Right renal pelvis (tissue), 4 donors: ENCODE measurements at places on chromosomes 4 and X. TPM values are rescaled to one million over a fixed set of nuclear protein-coding genes. Genes with fewer than 3 reads are reported as not detected.

DNA sequence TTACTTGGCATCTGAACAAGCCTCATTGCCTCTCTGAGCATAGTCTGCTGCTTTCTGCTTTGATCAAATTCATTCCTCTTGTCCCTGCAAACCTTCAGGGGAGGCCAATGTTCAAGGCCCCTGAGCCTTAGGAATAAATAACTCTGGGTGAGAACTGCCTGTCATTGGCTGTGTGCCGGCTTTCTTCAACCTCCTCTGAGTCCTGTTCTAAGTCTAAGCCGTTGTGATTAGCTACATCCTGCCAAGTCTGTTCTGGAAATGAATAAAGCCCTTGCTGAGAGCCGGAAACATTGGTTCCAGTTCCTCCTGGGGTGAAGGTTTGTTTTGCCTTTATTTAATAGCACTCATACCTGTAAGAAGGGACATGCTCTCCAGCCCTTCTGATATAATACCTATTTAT is 13.8 kb downstream of the RNF4 start:
- no peak for DNase-seq

The DCLK2 gene
- polyA plus RNA-seq, result 12.2 TPM

GRCh38 chr4:17762726-17763125 is 18.7 kb downstream of the FAM184B start:
- no peak for DNase-seq

DNA sequence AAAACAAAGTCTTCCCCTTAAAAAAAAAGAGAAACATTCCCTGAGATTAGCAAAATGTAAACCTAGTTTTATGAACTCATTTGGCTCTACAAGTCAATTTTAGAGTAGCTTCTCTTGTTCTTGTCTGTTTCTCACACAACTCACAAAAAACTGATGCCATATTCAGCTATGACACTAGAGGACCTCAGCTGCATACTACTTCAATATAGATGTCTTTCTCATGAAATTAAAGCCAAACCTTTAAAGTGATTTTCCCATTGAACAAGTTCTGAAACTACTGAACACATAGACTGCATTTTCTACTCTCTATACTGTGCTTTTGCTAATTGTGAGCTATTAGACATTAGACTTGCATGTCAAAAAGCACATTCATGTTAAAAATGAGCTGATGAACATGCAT is 49.8 kb downstream of the TBCK start:
- DNase-seq, result no peak

DNA sequence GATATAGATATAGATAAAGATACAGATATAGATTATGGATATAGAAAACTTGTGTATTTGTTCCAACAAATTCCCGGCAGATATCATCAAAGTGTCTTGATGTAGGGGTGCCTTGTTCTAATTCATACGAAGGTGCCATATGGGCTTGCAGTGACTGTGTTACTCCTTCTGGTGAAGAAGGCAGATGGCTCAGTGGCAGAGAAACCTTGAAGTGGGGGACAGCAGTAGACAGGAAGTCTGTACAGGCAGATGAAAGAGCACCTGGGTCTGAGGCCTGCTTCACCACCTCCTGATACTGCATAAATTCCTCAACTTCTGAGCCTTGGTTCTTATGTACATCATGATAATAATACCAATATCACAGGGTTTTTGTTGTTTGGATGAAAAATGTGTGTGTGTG is 179.5 kb upstream of the GATB start:
- no peak for DNase-seq

The DDX53 gene
- polyA plus RNA-seq, result not detected

The FSTL5 gene
- 3.5 TPM for polyA plus RNA-seq

DNA sequence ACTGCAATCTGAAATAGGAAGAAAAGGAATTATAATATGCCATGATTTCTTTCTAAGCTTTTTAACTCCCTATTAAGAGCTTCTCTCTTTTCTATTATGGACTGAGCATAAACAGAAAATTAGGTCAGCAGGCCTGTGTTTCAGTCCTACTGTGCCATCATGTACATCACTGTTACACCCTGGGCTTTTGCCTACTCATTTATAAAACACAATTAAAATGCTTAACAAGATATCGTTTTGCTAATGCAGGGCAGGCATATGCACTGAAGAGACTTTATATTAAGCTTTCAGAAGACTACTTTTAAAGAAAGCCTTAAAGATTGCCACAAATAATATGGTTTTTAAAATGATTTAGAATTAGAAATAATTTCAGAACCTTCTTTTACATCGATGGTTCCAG is 828 bp upstream of the BBS12 start:
- DNase-seq, result no peak

DNA sequence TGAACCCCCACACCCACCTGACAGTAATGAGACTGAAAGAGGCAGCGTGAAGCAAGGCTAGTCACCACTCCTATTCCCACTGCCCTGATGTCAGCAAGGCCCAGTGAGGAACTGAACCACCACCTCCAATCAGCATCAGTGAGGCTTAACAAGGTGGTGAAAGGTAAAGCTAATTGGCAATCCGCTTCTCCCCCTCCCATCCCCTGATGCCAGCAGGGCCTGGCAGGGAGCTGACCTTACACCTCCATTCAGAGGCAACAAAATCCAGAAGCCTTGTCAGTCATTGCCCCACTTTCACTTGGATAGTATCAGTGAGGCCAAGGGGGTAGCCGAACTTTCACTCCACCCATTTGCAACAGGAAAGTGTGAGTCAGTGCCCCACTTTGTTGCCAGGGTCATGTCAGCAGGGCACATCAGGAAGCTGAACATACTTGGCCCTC is 60.8 kb downstream of the AWAT2 start:
- no peak for DNase-seq

- no peak for DNase-seq
Observed at GRCh38 chr4:151460434-151460833, 51.5 kb downstream of the FHIP1A start.

The OTUD6A gene
- not detected for polyA plus RNA-seq

- no peak for DNase-seq
Observed at GRCh38 chr4:176437756-176438155, 118.0 kb downstream of the SPCS3 start.

DNA sequence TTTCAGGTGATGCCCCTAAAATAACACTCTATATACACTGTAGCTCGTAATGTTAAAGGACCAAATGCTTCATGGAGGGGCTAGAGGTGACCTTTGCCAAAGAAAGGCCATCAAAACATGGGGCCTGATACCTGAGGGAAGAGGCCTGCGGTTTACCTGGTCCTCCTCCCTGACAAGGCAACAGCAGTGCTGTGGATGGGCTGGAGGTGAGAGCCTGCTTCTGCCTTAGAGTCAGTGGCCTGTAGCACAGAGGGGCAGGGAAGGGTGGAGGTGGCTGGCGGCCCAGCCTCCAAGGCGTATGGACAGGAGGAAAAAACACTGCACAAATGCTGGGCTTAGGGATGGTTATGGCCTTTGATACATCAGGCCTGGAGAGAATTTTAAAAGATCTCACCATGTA is 137.8 kb upstream of the USP38 start:
- DNase-seq, result no peak

GRCh38 chr4:145176641-145177432 is 3.6 kb downstream of the OTUD4 start:
- DNase-seq, result no peak

The ASB12 gene
- 0.44 TPM for polyA plus RNA-seq

DNA sequence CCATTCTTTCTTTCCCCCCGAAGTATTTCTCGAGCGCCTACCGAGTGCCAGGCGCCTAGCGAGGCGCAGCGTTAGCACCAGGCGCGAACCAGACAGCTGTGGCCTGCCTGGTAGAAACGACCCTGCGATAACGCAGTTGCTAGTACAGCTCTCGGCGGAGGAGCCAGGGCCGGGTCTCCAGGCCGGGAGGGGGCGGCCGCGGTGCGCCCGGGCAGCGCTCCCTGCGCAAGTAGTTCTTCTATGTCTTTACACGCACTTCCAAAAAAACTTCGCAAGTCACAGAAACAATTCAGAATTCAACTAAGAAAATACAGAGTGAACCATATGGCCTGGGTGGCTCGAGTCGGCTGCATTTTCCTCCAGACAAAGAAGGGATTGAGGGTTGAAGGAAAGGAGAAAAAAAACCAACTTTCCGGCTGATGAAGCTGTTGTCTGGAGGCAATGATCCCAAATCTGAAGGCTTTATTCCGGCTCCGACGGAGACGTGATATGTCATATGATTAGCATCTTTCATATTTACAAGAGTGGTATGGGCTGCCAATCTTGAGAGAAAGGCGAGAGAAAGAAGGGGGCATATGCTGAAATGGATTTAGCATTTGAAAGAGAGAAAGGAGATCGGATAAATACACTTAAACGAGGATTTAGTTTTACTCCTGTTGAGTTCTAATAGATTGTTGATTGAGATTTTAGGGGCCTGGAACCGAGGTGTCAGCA is 7.2 kb upstream of the NEUROG2 start:
- DNase-seq, result no peak

GRCh38 chr4:118585015-118585414 is 100.2 kb upstream of the METTL14 start:
- DNase-seq, result no peak

The ADH1B gene
- 23.3 TPM for polyA plus RNA-seq

The TMPRSS11F gene
- not detected for polyA plus RNA-seq

DNA sequence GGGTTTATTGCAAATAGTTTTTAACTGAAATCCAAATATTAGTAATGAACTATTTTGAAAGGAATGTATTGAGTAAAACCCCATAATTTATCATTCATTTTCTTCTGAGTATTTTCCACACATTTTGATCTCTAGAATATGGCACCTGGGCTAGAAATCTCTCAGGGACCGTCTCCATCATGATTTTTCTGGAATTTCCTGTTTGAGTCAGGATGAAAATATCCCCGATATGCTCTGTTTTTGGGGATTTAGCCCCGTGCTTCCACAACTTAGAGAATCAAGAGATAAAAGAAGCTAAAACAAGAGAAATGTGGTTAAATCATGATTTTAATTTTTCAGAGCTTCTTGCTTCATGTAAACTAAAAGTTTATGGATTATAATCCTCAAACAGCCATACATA is 114.2 kb downstream of the SPCS3 start:
- no peak for DNase-seq

DNA sequence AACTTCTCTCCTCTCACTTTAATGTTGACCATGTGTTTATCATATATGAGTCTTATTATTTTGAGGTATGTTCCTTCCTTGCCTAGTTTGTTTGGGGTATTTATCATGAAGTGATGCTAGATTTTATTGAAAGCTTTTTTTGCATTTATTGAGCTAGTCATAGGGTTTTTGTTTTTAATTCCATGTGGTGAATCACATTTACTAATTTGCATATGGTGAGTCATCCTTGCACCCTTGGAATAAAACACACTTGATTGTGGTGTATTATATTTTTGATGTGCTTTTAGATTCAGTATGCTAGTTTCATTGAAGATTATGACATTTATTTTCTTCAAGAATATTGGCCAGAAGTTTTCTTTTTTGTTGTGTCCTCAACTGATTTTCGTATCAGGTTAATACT is 464.6 kb downstream of the PCDH18 start:
- no peak for DNase-seq

DNA sequence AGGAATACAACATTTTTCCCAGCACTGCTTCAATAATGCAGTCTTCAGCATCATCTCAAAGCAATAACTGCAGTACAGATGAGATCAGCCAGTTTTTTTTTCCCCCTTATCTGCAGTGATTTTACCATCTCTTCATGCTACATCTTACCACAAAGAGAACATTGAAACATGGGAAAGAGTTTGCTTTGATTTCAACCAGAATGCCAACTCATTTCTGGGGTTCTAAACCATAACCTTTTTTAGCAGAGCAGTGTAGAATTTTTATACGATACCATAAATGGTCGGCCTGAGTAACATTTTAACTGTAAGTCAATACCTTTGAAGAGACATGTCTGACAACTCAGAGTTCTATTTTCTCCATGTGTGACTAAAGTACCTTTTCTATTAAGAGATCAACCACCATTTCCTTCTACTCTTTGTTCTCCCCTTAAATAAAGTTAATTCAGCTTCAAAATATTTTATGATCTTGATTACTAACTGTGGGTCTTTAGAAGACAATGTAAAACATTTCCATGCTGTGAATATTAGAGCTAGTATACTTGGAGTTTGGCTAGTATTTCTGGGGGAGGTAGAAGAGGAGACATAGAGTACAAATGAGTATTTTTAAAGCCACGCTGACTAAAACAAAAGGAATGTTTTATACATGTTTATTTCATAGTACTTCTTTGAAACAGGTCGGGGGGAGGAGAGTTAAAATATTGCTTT is 69.1 kb downstream of the TET2 start:
- no peak for DNase-seq

The GPR78 gene
- polyA plus RNA-seq, result 0.82 TPM

The RPA4 gene
- not detected for polyA plus RNA-seq

DNA sequence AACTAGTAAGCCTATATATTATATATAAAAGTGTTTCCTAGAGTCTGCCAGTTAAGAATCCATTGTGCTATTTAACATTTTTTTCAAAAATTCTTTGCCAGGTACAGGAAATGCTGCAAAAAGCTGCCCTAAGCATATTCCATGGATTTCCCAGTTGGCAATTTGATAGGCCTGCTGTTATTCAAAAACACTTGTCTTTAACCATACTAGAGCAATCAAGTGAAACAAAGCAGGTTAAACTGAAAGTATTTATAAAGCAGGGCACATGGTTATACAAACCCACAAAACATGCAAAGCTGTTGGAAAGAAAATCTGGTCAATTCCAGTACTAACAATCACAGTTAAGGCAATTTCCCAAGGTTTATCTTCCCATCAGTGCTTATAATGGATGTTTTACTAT is 159.9 kb downstream of the UNC5C start:
- DNase-seq, result peak; percentile 38

The DIPK2B gene
- 10.4 TPM for polyA plus RNA-seq

The PASD1 gene
- polyA plus RNA-seq, result not detected

- DNase-seq, result no peak
Observed at GRCh38 chrX:101206471-101206870, 13.1 kb upstream of the DRP2 start.

- DNase-seq, result no peak
Observed at GRCh38 chr4:2767705-2768074, 11.6 kb upstream of the TNIP2 start.
